ENCODE measurements at places on chromosomes 7 and 10.

DNA sequence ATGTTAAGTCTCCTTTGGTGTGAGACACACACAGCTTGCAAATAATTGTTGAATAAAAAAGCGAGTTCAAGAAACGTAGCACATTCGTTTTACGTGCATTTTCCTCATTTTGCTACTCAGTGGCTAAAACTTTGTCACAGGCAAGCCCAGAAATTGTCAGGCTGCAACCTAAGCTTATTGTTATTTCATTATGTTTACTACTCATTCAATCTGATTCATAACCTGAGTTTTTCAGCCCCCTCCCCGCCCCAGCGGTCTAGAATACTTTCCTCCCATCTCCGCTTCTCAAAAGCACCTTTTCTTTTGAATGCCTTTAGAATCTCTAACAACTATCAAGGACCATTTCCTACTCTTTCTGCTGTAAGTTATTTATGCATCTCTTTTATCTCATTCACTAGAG is 1.1 kb downstream of the FAM133B start:
- DNase-seq = no peak

GRCh38 chr7:132897093-132897687 is 184.7 kb downstream of the CHCHD3 start:
- no peak for DNase-seq

GRCh38 chr7:82323806-82324205 is 119.8 kb downstream of the CACNA2D1 start:
- DNase-seq = no peak

- no peak for DNase-seq
Measured at GRCh38 chr10:106957823-106958588, 206.5 kb downstream of the SORCS1 start.

DNA sequence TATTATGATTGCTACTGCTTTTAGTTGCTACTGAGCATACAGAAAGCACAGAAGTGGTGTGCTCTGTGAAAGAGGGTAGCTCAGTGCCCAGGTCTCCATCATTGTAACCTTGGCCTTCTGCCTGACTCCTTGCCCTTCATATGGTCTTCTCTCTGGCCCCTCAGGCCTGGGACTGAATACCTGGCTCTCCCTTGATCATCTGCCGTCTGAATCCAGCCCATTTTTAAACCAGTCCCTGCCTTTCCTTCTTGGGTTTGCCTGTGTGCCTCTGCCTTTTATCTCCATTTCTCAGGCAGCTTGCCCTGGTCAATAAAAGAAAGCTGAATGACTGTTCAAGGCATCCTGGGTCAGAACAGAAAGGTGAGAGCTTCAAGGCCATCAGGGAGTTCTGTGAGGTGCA is 109.1 kb upstream of the ZNF438 start:
- DNase-seq = no peak

DNA sequence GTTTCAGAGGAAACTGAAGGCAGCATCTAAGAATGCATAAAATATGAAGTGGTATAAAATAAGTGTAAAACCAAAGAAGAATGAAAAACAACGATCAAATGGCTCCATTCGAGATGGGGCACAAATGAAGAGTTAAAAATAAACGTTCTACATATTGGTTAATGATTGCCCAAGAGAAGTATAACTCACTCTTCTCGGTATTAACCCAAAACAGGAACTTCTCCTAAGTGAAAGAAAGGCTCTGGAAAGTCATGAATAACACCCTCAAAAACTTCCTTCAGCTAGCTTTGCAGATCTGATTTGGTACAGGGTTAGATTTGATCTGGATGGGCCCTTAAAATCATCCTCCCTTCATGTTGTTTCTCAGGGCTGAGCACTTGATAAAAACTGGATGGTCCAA is 94.3 kb upstream of the ADO start:
- DNase-seq = no peak

- DNase-seq = no peak
Measured at GRCh38 chr10:101840102-101840684, 3.4 kb downstream of the KCNIP2 start.

DNA sequence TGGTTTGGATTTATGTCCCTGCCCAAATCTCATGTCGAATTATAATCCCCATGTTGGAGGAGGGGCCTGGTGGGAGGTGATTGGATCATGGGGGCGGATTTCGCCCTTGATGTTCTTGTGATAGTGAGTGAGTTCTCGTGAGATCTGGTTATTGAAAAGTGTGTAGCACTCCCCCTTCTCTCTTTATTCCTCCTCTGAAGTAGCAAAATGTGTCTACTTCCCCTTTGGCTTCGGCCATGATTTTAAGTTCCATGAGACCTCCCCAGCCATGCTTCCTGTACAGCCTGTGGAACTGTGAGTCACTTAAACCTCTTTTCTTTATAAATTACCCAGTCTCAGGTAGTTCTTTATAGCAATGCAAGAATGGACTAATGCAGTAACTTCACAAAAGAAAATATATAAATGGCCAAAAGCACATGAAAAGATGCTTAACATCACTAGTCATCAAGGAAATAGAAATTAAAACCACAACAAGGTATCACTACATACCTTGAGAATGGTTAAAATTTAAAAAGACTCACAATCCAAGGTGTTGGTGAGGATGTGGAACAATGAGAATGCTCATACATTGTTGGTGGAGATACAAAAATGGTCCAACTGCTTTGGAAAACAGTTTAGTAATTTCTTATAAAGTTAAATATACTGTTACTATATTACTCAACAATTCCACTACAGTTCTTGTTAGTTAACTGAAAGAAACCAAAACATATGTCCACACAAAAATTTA is 218.7 kb downstream of the SNX10 start:
- DNase-seq = no peak

GRCh38 chr10:91887272-91888076 is 21.8 kb downstream of the FGFBP3 start:
- no peak for DNase-seq

All from cortex of kidney (tissue), 1 donor.